GM20000 (cell line): ENCODE measurements at places on chromosomes 6 and 20.

DNA sequence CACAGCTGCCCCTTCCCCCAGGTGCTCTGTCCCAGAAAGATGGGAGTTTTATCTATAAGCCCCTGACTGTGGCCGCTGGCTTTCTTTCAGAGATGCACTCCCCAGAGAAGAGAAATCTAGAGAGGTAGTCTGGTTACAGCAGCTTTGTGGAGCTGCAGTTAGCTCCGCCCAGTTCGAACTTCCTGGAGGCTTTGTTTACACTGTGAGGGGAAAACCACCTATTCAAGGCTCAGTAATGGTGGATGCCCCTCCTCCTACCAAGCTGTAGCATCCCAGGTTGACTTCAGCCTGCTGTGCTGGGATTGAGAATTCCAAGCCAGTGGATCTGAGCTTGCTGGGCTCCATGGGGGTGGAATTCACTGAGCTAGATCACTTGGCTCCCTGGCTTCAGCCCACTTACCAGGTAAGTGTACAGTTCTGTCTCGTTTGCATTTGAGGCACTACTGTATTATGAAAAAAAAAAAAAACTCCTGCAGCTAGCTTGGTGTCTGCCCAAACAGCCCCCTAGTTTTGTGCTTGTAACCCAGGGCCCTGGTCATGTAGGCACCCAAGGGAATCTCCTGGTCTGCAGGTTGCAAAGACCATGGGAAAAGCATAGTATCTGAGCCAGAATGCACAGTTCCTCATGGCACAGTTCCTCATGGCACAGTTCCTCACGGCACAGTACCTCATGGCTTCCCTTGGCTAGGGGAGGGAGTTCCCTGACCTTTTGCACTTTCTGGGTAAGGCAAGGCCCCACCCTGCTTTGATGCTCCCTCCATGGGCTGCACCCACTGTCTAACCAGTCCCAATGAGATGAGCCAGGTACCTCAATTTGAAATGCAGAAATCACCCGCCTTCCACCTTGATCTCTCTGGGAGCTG, 275.0 kb downstream of the CENPW start:
- DNase-seq: no peak

DNA sequence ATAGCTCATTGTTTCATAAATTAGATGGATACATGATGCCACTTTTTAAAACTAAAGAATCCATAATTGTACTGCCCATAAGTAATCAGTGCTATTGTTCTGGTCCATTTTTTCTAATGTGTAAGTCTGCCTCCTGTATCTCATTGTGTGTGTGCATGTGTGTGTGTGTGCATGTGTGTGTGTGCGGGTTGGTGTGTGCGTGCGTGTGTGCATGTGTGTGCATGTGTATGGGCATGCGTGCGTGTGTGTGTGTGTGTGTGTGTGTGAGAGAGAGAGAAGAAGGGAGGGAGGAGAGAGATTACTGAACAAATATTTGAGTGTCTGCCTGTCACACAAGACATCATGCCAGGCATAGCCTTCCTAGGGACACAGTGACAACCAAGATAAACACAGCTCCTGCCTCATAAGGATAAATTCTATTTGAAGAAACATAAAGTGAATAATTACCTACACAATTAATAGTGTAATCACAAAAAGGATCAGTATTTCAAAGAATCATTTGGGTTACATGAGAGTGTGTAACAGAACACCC, 33.2 kb upstream of the RPS6KA2 start:
- no peak for DNase-seq

- DNase-seq: no peak
Observed at GRCh38 chr6:136058852-136059251, 191.3 kb downstream of the MTFR2 start.

- peak; percentile 5 for DNase-seq
Observed at GRCh38 chr6:71902261-71902660, 15.9 kb downstream of the RIMS1 start.

- DNase-seq: no peak
Observed at GRCh38 chr6:125943528-125944433, 12.8 kb upstream of the HINT3 start.

- peak; percentile 99 for DNase-seq
Observed at GRCh38 chr6:33454009-33454946, at the start of gene ZBTB9. Gene ZBTB9 (plus strand): TSS chr6:33454576. CDS start chr6:33455101, 525 bp downstream.

GRCh38 chr6:15496345-15497131, 166.3 kb downstream of the DTNBP1 start:
- DNase-seq: no peak

DNA sequence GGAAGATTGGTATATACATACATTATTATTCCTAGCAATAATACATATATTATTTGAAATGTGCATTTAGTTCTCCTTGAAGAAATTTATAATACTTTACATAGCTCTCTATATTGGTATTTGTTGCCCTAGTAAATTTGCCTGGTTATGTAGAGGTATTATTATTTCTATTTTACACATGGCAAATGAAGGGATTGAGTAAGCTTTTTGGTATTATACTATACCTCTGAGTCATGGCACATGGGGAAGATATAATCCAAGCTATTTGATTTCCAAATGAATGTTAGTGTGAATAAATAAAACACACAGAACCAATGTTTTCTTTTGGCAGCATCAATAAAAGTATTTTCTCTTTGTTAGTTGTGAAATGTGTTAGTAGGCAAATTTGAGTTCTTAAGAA, 409.6 kb upstream of the SLC35B3 start:
- DNase-seq: no peak

GRCh38 chr6:134517145-134517658, 199.3 kb upstream of the SGK1 start:
- DNase-seq: no peak

DNA sequence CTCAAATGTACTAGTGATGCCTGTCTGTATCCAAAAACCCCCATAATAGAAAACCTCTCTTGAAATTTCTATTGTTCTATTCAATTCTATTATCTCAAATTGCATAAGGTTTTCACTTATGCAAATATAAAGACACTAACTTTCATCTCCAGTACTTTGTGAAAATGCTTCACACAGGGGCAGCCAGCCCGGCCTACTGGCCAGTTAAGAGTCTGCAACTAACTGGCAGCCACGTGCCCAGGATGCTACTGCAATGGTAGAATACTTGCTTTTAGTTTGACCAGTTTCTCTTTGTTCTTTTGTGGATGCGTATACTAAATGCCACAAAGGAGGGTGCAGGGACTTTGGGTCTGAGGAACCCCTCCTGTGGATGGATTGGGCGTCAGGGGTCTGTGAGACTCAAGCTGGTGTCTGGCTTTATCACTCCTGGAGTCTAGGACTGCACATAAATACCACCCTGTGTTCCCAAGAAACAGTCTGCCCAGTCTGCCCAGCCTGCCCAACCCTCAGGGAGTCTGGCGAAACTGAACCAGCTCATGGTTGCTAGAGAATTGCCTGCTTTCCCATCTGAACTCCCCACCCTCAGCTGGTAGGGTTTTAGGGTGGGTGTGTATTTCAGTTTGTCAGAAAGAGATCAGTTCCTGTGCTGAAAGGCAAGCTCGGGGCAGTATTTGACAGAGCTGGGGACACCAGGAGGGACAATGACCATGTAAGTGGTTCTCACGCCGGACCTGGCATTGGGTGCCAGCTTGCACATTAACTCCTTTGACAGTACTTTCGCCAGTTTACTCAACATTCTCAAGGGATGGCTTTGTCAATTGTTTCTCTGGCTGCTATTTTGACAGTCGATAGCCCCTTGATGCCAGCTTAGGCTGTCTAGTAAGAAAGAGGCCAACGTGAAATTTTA, 558.2 kb upstream of the JAG1 start:
- DNase-seq: no peak

DNA sequence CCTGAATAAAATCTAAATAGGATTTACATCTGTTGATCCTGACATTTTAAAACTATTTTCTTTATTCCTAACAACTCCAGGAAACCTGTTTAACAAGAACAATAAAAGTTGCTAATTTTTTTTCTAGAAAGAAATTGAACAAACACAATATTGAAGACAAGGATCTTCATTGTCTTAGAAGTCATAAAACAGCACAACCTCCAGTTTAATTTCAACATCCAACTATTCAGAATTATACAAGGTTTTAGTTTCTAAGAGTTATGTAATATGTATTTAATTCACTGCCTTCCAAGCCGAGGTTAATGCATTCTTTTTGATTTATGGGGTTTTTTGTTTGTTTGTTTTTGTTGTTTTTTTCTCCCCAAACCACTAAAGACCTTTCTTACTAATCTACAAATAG, 7.2 kb downstream of the BMP5 start:
- no peak for DNase-seq

GRCh38 chr6:11875325-11876109, 96.9 kb upstream of the ADTRP start:
- no peak for DNase-seq

GRCh38 chr6:64803470-64804166, 903.4 kb downstream of the EYS start:
- DNase-seq: no peak

- DNase-seq: no peak
Observed at GRCh38 chr20:60837173-60837770, 414.8 kb upstream of the CDH4 start.

GRCh38 chr6:116542426-116542825, 3.1 kb downstream of the TRAPPC3L start:
- no peak for DNase-seq

GRCh38 chr6:33746036-33746600, 587 bp downstream of the IP6K3 start:
- DNase-seq: no peak

- no peak for DNase-seq
Observed at GRCh38 chr6:84842525-84843166, 78.2 kb upstream of the TBX18 start.

GRCh38 chr6:119360262-119360915, 10.8 kb upstream of the MAN1A1 start:
- no peak for DNase-seq

- no peak for DNase-seq
Observed at GRCh38 chr20:36576081-36576445, 2.7 kb downstream of the TGIF2 start.

DNA sequence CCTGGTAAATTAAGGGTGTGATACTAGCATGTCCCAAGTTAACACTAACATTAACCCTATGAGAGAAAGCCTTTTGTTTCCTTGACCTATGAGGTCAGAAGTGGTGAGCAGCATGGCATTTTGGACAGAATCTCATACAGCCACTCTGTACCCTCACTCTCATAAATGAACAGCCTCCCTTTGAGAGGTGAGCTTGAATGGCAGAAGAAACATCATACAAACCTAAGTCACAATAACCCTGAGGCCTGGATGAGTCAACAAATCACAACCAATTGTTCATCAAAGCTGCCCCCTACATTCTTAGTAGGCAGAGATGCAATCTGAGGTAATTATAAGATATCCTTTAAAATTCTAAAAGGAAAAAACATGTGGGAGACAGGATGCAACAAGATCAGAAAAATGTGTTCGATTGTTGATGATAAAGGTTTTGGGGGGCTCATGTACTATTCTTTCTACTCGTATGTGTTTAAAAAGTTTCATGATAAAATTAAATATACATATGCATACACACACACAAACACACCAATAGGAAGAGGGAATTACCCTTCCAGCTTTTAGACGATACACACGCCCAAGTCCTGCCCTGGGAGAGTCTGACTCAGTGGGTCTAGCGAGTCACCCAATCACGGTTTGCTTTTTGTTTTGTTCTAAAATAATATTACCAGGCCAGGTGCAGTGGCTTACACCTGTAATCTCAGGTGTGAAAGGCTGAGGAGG, 117.3 kb downstream of the ARHGAP18 start:
- no peak for DNase-seq

DNA sequence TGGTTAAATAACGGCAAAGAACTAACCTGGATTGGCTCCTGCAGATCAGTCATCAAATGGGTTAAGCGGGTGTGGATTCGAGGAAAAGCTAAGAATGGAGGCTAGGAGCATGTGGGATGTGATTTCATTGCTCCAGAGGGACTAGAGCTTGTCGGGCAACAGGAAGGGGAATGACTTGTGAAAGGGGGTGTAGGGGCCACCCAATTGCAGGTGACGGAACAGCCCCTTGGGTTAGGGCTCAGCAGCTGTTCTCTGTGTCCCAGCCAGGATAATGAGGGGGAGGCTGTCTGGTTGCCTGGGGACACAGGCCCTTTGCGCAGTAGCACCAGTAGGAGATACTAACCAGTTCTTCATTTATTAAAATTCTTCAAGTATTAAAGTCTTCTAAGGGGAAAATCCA, 25.0 kb upstream of the MRPS18A start:
- no peak for DNase-seq

DNA sequence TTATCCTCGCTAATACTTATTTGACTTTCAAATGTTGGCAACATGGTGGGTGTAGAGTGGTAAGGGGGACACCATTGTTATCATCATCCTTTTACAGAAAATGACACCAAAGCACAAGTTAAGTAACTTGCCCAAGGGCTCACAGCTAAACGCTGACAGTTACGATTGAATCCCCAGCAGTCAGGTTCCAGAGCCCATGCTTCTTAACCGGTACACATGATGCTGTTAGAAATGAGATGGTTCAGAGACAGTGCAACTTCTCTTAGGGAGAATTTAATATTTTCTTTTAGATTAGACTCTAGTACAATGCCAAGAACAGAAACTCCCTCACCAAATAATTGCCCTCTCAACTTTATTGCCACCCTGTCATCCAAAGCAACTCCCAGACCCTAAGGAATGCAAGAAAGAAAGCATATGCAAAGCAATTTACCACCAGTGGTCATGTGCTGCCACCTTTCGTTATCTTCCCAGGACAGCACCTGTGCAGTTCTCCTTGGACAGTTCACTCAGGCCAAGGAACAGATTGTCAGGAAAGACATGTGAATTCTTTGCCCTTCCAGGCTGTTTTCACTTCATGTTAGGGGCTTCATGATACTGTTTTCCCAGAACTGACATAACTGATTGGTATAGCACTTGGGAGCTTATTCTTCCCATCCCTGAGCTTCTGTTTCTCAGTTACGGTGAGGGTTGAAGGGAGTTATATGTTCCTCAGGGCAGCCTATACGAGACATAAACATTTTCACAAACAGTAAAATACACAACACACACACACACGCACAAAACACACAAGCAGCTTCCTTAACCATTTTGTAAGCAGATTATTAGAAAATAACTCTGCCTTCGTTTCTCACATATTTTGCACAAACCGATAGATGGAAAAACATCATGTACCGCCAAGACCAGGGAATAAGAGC, 5.1 kb downstream of the HLA-DMA start:
- DNase-seq: no peak

GRCh38 chr20:9128568-9128967, 59.7 kb downstream of the PLCB4 start:
- no peak for DNase-seq

DNA sequence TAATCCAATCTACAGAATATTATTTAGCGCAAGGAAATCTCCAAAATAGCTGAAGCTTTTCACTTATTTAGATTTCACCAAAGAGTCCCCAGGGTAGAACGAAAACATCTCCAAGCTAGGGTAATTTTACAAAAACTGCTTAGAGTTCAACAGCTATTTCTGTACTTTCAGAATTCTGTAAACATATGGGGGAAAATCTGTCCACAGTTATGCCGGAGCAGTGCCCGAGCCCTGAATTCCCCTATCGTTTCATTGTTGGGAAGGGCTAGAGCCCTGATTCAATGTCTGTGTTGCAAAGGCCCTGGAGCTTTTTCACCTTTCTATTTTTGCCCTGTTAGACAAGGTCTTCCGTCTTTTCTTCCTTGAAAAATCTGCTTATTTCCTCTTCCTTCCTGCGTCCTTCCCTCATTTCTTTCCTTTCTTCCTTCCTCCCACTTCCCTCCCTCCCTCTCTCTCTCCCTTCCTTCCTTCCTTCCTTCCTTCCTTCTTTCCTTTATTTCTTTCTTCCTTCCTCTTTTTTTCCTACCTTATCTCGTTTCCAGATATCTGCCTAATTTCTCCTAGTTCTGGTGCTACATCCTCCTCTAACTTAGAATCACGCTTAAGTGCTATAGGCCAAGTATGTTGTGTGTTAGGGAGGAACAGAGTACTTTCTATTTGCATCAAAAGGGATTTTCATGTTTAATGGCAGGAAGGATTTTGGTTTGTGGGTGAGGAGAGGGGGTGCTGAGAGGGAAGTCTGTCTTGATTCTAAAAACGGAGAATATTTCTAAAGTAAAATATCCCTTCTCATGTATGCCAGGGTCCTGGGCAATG, 122.5 kb upstream of the BMP2 start:
- no peak for DNase-seq
